ENCODE measurements at places on chromosomes 3 and 15.

DNA sequence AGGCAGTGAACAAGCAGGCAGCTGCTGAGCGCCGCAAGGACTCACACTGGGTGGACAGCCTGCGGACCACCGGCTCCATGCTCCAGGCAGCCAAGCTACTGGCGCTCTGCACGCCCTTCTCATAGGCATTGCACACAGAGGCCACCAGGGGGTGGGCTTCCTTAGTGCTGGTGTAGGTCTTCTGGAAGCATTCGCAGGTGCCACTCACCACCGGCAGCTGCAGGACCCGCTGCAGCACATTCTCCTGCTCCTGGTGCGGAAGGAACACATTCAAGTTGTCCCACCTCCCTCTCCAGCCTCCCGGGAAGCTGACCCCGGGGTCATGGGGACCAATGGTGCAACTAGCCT is 6.0 kb downstream of the PLIN1 start:
- DNase-seq = no peak

- DNase-seq = no peak
Measured at GRCh38 chr3:100781301-100781700, 72.0 kb downstream of the TFG start.

DNA sequence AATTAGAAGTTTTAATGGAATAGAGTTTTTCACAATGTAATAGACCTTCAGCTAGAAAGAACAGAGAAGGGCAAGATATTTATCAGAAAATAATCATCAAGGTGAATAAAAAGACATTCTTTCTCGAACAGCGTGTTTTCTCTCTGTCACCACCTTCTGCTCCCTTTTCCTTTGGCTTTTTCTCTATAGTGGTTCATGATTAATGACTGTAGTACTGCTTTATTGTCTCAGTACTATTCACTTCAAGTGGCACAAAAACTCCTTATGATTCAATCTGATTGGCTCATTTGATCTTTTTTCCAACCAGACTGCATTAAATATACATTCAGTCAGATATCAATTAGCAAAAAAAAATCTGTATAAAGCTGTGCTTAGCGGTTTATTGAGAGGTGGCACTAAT is 516.0 kb downstream of the OTOL1 start:
- DNase-seq = no peak

DNA sequence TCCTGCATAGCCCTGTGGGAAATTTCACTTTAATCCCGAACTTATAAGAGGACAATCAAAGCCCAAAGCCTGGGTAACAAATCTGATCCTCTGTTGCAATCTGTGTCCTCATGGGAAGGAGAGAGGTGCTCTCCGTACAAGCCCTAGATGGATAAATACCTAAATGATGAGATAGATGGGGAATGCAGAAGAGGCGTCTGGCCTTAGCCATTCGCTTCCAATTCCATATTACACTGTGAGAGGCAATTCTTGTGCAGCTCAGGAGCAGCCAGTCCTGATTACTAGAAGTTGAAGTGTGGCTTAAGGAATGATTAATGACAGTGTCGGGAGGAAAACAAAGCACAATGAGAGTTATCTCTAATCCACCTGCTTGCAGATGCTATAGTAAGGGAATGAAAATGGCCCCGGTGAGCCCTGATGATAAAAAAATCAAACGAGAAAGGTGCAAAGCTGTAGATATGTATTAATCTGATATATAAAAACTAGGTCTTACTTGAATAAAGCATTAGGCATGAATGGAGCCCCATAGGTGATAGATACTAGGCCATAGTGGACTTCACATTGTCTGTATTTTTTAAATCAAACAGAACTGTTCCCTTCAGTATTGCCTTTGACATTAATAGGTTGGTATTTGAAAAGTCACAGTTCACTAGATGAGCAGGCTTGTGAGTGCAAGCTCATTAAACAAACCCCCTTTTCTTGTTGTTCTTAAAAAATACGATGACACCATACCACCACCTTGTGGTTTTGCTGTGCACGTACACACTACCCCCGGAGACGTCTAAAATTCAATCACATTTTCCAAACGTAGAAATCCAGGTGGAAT is 54.2 kb upstream of the TMCO5A start:
- no peak for DNase-seq

- DNase-seq = no peak
Measured at GRCh38 chr3:33145901-33146580, 32.2 kb downstream of the CRTAP start.

- no peak for DNase-seq
Measured at GRCh38 chr15:78767331-78767951, 43.8 kb downstream of the ADAMTS7 start.

DNA sequence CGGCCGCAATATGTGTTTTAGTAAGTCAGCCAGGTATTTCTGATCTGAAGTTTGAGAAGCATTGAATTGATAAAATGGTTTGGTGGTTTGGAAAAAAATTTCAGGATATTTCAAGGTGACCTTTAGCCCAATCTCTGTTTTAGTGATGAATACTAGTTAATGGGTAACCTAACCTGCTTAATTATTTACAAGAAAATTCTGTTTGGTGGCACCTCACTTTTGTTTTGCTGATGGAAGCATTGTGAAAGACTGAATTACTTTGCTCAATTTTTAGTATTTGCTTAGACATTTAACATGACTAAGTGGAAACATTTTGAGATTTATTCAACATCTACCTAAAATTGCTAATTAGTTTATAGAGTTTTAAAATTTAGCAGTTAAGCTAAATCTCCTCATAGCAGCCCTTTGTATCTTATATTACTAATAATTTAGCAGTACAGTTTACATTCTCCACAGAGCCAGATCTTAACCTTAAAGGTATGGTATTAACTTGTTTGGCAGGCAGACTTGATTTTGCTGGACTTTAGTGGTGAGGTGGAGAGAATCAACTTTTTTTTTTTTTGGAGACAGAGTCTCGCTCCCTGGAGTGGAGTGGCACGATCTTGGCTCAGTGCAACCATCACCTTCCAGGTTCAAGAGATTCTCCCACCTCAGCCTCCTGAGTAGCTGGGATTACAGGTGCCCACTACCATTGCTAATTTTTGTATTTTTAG is 35.4 kb downstream of the GRAMD1C start:
- DNase-seq = no peak

GRCh38 chr3:56076746-56077145 is 391.5 kb downstream of the ERC2 start:
- DNase-seq = no peak

DNA sequence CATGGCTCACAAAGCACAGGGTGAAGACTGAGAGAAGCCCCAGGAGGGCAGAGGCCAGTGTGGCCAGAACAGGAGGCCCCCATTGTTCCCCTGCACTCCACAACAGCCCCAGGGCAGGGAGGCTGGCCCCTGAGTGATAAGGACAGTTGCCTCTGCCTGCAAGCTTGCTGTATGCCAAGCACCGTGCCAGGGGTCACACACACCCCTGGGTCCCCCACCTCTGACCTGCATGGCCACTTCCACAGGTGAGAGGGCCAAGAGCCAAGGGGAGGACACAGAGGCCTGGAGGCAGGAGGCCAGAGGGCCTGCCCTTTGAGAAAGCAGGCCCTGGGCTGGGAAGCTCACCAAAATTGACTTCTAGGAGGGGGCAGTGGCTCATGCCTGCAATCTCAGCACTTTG is 23.7 kb downstream of the ATRIP start:
- DNase-seq = no peak

DNA sequence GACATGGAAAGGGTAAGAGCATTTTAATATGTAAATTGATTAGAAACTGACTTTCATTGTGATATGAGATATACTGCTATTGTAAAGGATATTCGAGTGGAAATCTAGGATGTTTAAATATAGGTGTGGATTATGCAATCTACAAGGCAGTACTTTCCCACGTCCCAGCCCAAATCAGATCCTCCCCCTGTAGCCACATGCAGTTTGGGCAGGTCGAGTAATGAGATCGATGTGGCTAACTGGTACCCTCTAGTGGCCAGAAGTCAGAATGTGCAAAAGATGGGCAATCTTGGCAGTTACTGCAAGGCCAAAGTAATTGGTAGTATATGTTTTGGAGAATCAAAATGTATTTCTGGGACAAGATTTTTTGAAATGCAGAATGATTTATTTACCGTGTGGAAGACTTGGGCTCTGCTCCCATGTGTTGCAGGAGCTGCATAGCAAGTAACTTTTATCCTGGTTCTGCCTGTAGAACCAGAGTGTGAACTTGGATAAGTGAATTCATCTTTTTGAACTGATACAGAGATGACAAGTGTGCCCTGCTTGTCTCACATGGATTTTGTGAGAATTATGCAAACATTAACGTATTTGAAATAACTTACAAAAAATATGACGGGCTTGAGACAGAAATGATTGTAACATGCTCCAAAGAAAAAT is 94.5 kb upstream of the ADAMTSL3 start:
- DNase-seq = no peak

- no peak for DNase-seq
Measured at GRCh38 chr3:30604558-30604957, 1.8 kb upstream of the TGFBR2 start.

- DNase-seq = no peak
Measured at GRCh38 chr3:72295276-72295961, 510.5 kb upstream of the PROK2 start.

GRCh38 chr3:177451301-177451750 is 254.0 kb upstream of the TBL1XR1 start:
- DNase-seq = no peak

DNA sequence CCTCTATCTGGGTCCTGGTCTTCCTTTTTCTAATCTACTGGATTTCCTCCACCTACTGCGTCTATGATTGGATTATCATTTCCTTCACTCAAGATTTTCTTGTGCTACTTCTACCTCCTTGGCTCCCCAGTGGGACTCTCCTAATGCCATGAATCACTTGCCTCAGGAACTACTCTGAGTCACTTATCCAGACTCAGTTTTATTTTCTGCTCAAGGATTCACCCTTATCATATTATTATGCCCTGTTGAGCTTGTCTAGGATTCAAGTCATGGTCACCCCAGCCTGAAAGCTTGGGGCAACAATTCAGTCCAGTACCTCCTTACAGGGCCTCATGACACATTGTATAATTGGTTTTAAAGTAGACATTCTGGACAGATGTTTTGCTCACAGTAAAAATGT is 968.1 kb downstream of the ROBO1 start:
- no peak for DNase-seq

GRCh38 chr15:100786901-100787566 is 92.6 kb upstream of the ALDH1A3 start:
- DNase-seq = no peak

DNA sequence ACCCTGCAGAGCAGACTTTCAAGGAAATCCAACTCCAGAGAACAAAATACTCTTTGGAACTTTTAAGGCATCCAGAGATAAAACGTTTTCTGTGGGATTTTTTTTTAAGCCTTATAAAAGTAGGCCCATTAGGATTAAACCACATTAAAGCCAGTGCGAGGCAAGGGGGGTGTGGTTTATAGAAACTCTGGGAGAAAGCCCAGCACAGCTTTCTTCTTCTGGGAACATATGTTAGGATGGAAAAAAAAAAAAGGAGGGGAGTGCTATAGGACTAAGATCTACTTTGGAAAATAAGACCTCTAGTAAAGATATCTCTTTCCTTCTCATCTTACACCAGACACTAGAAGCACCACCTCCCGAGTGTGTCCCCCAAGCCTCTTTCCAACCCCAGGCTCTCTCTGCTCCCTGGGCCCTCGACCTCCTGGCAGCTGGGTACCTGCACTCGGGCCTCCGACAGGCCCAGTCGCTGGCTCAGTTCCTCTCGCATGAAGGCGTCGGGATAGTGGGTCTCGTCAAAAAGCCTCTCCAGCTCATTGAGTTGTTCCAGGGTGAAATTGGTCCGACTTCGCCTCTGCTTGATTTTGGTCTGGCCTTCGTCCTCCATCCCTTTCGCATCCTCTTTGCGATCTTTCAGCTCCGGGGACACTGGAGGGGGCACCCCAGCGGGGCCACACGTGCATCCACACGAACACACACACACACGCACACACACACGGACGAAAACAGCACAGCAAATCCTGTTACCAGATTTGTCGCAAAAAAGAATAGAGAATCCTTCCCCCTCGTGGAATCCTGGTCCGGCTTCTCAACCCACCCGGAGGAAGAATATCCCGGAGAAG is 3.8 kb downstream of the SHOX2 start:
- DNase-seq = no peak

- no peak for DNase-seq
Measured at GRCh38 chr15:62913246-62913645, 129.3 kb upstream of the TPM1 start.

DNA sequence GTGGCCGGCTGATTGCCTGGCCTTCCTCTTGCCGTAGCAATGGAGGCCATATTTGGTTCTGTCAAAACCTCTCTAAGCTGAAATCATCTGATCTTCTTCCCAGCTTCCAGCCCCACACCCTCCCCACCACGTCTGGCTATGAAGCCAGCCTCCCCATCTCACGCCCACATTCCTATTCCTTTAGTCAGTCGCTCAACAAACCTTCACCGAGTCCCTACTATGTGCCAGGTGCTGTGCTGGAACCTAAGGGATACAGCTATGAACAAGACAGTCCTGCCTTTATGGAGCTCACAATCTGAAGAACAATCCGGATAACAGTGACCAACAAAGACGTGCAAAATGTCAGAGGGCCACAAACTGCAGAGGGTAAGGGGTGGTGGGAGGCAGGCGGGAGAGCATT is 31.9 kb upstream of the SMAD6 start:
- no peak for DNase-seq

DNA sequence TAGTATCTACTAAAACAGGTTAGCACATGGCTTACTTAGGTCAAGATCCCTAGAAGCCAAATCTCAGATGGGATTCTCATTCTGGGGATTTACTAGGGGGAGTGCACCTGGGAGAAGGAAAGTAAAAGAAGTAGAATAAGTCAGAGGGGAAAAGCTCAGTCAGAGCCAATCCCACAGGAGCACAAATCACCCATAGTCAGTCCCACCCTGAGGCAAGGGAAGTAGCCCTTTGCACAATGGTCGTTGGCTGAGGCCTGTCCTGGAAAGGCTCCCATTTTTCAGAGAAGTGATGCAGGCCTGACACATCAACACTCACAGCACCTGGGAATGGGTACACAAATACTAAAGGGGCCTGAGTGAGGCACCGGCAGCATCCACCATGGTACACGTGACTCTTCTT is 39.8 kb downstream of the SST start:
- no peak for DNase-seq

- DNase-seq = no peak
Measured at GRCh38 chr3:184648636-184649035, 63.2 kb downstream of the MAGEF1 start.

- DNase-seq = no peak
Measured at GRCh38 chr3:194879991-194880939, 194.6 kb downstream of the FAM43A start.

DNA sequence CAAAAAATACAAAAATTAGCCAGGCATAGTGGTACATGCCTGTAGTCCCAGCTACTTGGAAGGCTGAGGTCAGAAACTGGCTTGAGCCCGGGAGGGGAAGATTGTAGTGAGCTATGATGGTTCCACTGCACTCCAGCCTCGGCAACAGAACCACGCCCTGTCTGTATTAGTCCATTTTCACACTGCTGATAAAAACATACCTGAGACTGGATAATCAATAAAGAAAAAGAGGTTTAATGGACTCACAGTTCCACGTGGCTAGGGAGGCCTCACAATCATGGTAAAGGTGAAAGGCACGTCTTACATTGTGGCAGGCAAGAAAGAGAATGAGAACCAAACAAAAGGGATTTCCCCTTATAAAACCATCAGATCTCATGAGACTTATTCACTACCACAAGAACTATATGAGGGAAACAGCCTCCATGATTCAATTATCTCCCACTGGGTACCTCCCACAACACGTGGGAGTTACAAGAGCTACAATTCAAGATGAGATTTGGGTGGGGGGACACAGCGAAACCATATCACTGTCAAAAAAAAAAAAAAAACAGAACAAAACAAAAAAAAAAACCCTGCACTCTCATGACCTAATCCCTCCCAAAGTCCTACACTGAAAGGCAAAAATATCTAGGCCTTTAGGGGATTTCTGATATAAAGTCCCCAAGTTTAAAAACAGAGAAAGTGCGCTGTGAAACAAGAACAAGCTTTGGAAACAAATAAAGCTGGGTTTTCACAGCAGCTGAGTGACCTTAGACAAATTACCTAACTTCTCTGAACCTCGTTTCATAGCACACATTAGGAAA is 224.7 kb downstream of the IGSF11 start:
- no peak for DNase-seq

Data from activated naive CD4-positive, alpha-beta T cell (primary cell).